Caki2 (cell line): ENCODE measurements at places on chromosomes 3 and 15.

DNA sequence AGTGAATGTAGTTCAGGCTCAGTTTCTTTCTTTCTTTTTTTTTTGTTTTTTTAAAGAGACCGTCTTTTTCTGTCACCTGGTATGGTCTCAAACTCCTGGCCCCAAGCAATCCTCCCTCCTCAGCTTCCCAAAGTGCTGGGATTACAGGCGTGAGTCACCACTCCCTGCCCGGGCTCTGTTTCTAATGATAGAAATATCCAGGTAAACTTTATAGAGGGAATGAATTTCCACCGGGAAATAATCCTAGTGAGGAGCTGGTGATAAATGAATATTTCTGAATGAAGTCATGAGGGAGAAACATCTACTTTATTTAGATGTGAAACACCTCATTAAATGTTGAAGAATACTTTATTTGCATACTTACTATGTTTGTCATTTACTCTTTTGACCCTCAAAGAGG, 7.2 kb downstream of the RNF13 start:
- DNase-seq, result no peak

- DNase-seq, result no peak
Observed at GRCh38 chr3:147807776-147808175, 398.6 kb downstream of the ZIC1 start.

GRCh38 chr3:132753946-132754345, 31.7 kb upstream of the NPHP3 start:
- no peak for DNase-seq

GRCh38 chr3:194908972-194909371, 223.3 kb downstream of the FAM43A start:
- DNase-seq, result no peak

- no peak for DNase-seq
Observed at GRCh38 chr3:7667774-7668173, 806.9 kb downstream of the GRM7 start.

DNA sequence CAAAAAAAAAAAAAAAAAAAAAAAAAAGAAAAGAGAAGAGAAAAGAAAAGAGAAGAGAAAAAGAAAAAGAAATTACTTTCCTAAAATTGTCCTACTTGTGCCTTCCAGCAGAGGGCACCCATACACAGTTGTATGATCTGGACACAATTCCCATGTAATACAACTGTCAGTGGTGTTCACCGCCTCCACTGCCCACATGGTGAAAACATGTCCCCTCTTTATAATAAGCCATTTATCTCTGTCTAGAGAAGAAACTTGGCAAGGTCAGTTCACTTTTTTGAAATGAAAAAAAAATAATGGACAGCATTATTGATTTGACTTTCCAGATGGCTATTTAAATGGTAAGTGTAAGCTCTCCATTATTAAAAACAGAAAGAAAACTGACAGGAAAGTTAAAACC, 459.4 kb downstream of the GBE1 start:
- DNase-seq, result peak; percentile 31
